Activated CD4-positive, alpha-beta T cell treated with anti-CD3 and anti-CD28 coated beads, Interleukin-10, Interleukin-2, amounts not matched to agents 100 ng/mL and 50 ng/mL, durations not matched to agents 16 hours and 8 hours (primary cell): ENCODE measurements at places on chromosomes 3 and 15.
A peak's percentile ranks its signal among the peaks of the same experiment; 100 is the strongest.

DNA sequence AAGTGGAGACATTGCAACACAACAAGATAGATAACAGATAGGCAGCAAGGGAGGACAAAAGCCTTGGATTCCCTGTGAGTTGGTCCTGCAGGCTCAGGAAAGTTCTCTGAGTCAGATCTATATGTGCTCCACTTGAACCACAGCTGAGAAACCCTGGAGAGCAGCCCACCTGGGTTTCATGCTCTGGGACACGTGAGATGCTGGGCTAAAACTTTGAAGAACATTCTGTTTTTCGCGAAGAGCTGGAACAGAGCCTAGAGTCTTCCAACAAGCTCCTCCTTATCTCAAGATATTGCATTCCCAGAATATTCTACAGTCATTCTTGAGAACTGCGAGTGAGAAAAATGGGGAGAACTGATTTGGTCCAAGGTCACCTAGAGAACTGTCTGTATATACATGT is 583.0 kb upstream of the ROBO1 start:
- DNase-seq, result no peak

GRCh38 chr3:156668073-156668763 is 6.2 kb upstream of the TIPARP start:
- peak; percentile 58 for DNase-seq

GRCh38 chr15:101639667-101640066 is 12.5 kb downstream of the TM2D3 start:
- no peak for DNase-seq

DNA sequence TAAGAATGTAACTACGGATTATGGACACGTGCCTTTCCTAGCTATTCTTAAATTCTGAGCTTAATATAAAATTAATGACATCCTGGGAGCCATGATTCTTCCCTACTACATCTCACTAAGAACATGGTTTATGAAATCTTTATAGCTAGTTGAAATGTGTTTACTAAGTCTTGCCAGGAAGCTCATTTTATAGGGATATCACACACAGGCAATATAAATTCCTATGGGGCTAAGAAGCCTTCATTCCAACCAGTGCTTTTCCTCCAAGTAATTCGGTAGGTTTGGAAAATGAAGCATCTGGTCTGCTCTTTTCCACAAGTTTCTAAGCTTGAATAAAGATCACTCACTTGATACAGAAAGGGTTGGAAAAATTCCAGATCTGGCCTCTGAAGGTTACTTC is 802.6 kb downstream of the FHIT start:
- DNase-seq, result no peak

GRCh38 chr3:163523375-163523774 is 1554.9 kb downstream of the SI start:
- DNase-seq, result no peak

GRCh38 chr3:114481113-114481512 is 187.3 kb downstream of the TIGIT start:
- no peak for DNase-seq

DNA sequence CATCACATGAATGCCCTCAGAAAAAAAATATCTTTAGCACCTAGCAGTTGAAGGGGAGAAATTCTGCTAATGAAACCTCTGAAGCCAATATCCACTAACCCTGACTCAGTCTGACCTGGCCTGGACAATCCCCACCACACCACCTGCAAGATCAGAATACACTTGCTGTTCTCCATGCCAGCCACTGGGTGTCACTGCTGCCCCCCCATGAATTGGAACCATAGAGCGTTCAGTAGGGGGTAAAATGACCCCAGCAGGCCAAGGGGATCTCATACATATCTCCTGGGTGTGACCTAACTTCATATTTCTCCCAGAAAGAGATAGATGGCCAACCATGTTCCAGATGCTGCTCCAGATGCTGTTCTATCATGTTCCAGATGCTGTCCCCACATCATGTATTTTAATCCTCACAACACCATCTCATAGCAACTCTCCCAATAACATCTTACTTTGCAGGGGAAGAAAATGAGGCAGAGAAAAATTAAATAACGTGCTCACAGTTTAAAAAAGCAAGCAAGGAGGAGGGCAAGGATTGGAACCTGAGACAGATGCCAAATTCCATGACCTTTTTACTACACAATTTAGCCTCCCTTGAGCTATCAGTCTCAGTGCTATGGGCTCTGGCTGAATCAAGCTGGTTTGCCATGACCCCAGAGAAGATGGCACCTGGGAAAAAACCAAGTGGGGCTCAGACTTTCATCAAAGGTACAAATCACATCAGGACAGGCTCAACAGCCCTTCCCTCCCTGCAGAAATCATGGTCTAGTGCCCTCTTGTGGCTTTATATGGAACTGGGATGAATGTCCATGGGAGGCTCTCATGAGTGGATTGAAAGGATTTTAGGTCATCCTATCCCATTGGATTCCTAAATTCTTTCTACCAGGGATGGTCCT is 12.4 kb downstream of the NTRK3 start:
- DNase-seq, result peak; percentile 49

GRCh38 chr3:128368626-128369025 is 98.1 kb downstream of the DNAJB8 start:
- no peak for DNase-seq

DNA sequence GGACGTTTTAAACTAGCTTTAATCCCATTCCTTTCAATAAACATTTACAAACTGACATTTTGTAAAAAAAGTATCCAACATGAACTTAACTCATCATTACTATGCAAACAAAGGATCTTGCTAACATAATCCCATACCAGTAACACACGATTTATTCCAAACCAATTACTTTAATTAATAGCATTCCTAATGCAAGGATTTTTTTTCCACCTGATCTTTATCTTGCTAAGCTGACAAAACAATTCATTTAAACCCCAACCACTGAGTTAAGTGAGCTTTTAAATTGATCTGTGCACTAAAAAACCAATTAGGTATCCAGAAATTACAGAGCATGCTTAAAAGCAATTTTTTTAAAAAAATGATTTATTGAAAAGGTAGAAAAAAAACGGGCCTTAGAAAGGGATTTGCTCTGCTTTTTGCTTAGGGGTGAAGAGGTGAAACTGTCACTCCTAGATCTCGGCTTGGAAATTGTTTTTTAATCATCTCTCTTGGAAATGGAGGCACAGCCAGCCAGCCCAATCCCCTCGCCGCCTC is 1.2 kb downstream of the SH3BP5 start:
- no peak for DNase-seq

DNA sequence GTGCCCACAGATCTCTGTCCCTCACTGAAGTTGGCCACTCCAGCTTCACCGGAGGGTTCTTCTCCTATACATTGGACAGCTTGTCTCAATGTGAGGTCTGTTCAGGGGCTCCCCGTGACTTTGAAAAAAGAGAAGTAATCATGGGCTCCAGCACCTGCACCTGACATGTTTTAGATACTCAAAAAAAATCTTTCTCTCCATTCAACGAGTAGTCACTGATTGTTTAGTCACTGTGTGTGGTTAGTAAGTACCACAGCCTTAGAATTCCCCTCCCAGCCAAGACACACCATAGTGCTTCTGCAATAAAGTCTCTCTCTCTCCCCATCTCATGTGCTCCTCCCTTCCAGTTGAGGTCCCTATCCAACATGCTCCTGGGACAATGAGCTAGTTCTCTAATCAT is 18.6 kb downstream of the CCR9 start:
- no peak for DNase-seq

DNA sequence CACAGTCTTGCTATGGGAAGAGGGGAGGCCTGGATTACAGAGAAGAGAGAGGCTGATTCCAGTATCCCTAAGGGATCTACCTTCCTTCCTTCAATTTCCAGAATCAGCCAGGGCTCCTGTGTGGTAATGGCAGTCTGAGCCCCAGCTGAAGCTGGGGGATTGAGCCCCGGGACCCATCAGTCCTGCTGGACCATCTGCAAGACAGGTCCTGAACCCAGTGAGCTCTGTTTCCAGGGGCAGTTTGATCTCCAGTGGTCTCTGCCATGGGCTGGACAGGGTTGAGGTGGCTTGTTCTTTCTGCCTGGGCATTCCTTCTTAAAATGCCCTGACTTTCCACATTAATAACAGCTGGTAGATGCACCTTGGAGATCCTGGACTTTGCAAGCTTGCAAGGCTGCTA is 685.2 kb downstream of the TBL1XR1 start:
- no peak for DNase-seq

DNA sequence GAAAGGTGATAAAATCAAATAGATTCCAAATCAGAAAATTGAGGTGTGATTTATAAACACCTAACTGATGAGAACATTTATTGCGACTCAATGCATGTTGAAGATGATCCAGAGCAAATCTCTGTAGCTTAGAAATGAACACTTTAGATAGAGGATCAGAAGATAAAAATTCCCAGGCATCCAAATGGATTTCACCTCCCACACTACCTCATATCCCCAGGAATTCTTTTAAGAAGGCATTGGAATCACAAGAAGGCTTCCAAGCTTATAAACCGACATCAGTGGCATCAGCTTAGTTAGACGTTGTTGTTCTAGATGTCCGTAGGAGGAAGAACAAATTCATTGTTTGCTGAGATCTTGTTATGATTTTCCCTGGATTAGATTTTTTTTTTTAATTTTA is 154.4 kb downstream of the EBLN2 start:
- DNase-seq, result no peak
